ENCODE measurements at places on chromosomes 3 and 15.

DNA sequence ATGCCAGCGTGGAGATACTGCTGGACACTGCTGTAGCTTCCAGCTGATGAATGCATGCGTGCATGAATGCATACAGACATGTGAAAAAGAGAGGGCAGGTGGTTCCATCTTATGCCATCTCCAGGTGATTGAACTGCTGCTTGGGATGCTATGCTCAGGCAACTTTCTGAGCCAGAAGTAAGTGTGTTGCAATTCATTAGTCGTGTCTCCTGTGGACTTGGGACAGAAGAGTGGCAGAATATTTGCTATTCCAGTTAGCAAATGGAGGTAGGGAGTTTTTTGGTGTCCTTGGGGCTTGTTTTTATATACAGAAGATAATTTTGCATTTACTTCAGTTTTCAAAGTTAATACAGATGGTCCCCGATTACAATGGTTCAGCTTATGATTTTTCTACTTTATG, 33.3 kb downstream of the ANKDD1A start:
- DNase-seq, result no peak

GRCh38 chr3:187626581-187626980, 43.6 kb downstream of the SST start:
- no peak for DNase-seq

DNA sequence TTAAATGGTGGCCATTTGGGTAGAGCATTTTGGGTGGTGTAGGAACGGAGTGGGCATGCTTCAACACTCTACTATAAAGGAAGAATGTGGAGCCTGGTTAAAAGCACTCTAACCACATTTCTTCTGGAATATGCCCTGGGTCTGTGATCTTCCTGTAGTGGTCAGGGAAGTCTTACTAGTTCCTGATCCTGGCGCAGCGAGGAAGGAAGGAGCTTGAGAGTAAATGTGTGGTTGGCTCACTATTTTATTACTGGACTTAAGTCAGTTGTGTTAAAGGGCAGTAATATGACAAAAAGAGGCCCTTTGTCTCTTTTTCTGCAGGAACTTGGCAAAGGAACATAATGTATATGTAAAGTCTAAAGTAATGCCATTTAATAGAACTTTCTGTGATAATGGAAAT, 197.6 kb upstream of the ZPLD1 start:
- DNase-seq, result no peak

- DNase-seq, result no peak
Observed at GRCh38 chr3:128481438-128481942, 11.5 kb downstream of the GATA2 start.

DNA sequence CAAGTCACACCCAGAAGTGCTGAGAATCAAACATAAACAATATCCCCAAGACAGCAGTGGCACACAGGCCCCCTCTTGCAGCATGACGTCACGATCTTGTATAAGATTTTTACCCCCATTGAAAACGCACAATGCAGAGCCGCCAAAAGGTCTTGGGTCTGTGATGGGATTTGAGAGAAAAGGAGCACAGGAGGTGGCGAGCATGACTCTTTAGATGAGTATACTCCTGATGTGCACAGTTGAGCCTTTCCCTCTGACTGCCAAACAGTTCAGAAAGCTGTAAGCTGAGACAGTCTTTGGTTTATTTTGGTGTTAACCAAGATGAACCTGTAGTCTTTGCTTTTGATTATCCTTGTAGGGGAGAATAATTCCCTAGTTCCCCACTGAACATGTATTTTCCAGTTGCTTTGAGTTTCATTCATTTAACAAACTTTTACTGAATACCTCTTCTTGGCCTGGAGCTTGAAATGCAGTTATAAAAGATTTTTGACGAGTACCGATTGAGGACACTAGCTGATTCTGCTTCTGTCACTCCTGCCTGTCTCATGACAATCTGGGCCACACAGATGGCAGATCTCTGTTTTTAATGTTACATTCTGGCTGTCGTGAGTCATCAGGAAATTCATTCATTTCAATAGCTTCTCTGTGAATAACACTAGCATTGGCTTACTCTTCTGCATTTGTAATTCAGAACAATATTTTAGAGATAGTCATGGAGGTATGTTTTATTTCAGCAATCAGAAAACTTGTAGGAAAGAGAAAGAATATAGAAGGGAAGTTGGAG, 28.9 kb downstream of the CFAP91 start:
- DNase-seq, result no peak

DNA sequence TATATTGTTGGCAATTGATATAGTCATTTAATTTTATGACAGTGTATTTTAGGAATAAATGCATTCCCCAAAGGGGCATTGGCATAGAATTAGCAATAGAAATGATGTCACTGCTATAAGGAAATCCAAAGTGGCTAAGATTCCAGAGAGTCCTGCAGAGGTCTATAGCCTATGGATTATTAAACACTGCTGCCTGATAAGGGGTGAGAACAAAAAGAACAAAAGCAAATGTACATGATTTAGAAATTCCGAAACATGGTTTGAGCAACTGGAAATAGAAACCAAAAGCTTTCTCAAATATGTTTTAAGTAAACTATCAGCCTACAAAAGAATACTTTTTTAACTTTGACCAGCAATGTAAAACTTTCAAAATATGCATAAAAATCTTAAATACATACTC, 280.1 kb upstream of the RASGRP1 start:
- DNase-seq, result no peak

DNA sequence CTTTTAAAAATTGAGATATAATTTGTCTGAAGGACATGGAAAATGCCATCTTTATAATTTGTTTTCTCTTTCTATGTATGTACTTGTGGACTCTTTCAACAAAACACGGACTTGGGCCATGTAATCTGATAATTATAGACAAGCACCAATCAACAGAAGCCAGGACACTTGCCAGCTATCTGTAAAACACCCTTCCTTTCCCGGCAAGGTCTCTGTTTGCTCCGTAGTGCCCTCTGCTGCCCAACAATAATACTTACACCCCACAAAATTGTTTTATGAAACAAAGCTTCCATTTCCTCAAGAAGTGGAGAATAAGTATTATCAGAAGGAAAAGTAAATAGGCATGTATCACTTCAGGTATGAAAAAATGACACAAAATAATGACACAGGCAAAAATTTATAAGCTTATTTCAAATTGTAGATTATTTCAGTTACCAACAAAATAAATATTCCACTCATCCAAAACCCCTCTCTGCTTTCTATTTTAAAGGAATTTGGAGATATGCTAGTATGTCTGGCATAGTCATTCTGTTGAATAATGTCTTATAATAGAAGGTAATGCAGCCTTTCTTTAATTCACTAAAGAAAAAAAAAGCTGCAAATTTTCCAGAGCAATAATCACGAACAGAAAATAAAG, 32.8 kb downstream of the MYH15 start:
- DNase-seq, result no peak

- no peak for DNase-seq
Observed at GRCh38 chr3:73136941-73137340, 75.5 kb downstream of the EBLN2 start.

DNA sequence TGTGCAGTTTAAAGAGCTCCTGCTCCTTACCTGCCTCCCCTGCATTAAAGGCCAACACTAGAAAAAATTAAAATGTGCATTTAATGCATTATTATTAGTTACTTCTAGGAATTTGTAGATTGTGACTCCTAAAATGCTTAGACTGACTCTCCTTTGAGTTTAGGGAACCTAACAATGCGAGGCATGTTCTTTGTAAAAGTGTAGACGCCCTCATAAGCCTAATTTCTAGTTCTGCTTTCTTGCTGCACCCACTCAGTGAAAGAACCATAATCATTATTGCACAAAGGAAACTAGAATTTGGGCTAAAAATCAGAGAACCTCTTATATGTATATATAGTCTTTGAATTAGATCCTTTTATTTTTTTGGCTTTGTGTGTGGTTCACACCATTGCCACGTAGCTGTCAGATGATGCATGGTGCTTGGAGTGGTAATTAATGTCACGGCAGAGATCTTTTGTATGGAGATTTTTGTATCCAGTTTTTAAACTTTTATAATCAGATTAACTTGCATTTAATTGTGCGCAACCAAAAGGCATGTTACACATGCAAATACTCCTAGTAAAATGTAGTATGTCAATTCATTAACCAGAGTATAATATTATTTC, 710 bp downstream of the ABHD10 start:
- DNase-seq, result no peak

DNA sequence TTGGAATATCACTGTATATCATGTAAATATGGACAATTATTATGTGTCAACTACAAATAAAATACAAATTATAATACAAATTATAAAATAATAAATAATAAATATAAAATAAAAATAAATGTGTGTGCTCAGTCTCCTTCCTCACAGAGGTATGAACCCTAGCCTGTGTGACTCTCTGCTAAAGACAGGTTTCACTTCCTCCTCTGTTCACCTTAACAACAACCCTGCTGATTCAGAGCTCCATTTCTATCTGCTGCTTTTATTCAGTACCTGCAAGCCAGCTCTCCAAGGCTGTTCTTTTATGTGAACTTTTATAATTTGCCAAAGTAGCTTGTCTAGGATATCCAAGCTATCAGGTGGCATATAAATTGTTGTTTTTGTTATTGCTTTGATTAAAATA, 610.7 kb upstream of the GRM7 start:
- no peak for DNase-seq

DNA sequence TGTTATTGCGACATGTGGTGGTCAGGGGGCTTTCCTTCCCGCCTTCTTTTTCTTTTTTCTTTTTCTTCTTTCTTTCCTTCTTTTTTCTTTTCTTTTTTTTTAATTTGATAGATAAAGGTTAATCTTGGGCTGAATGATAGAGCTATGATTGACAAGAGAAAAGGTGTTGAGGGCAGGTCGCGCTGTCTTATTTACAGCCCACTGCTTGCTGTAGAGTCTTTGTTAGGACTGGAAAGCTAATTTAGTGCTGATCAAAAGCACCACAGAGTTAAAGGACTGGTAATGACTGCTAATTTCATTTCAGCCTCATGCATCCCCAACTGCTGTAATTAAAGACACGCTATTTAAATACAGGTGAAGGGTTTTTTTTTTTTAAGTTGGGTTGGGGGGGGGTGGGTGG, 10.6 kb upstream of the SOX2 start:
- DNase-seq, result no peak

- DNase-seq, result no peak
Observed at GRCh38 chr3:184229394-184230080, at the start of gene VWA5B2. Gene VWA5B2, plus strand, starts transcription at chr3:184229585. Its CDS starts 944 bp downstream, at chr3:184230529.

- DNase-seq, result no peak
Observed at GRCh38 chr15:48325400-48325799, 5.8 kb upstream of the DUT start.

GRCh38 chr3:194900854-194901522, 215.3 kb downstream of the FAM43A start:
- no peak for DNase-seq

DNA sequence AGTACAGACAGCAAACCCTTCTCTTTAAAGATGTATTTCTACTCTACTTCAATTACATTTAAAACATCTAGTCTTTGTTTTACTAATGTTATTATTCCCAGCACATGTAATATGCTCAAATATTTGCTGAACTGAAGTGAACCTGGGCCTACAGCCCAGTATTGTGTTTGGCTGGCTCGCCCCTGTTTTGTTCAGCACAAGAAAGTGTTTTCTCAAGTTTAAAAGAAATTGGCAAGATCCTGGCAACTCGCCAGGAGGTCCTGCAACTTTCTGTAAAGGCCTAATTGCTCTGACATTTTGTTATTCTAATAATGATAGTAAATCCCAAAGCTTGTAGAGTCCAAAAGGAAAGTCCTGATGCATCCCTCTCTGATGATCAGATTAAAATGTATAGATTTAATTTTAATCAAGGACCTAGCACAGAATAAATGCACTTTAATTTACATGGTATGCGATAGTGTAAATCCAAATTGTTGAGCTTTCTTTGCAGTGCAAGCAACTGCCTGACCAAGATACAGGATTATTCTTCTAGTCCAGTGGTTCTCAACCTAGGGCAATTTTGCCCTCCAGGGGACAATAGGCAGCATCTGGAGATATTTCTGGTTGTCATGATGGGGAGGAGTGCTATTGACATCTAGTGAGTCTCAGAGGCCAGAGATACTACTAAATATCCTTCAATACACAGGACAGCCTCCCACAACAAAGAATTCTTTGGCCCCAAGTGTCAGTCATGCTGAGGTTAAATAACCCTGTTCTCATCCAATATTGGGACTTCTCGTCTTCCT, 35.7 kb upstream of the TMOD3 start:
- DNase-seq, result no peak

DNA sequence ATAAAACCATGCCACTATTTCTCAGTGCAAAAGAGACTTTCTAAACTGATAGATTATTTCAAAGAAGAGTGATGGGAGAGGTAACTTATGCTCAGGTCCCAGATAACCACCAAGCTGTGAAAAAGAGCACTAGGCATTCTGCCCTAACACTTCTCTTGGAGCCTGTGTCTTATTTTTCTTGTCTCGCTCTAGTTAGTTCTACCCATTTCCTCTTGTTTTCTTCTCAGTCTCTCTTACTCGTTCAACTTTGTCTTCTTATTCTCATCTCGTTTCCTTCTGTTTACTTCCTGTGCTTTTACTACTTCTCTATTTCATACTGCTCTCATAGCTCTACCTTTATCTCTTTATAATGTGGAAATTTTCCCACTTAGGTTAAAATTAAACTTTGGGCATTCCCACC, 91.8 kb upstream of the CGNL1 start:
- DNase-seq, result no peak

GRCh38 chr3:178826435-178827123, 245.0 kb downstream of the ZMAT3 start:
- no peak for DNase-seq

GRCh38 chr15:63576441-63576840, 20.7 kb upstream of the FBXL22 start:
- DNase-seq, result no peak

- no peak for DNase-seq
Observed at GRCh38 chr15:40981186-40981585, 27.9 kb downstream of the CHAC1 start.

DNA sequence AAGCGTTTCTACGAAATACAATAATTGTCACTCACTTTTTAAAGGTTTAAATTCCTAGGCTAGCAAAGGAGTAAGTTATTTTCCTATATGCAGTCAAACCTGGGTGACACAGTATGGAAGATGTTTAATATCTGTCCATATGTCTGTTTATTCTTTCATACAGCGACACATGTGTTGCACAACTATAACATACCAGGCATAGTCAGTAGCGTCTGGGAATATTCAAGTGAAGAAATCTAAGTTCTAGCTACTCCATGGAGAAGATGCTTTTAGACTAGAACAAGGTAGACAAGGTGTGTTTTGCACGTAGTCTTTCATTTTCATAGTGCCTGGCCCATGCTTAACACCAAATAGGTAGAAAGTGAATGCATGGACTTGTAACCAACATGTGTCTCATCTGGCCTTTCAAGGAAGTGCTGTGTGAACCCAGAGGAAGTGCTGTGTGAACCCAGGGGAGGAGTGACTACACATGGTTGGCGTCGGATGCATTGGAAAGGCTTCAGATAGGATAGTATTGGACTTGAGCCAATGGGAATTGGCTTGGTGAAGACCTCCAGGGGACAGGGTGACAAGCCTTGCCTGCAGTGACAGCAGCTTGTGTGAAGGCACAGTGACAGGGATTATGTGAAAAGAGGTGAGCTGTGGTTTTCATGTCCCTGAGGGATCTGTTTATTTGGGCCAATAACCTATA, 267.0 kb downstream of the PTPRG start:
- DNase-seq, result no peak
